ENCODE measurements at places on chromosomes 7 and 10.
A peak's percentile ranks its signal among the peaks of the same experiment; 100 is the strongest.

DNA sequence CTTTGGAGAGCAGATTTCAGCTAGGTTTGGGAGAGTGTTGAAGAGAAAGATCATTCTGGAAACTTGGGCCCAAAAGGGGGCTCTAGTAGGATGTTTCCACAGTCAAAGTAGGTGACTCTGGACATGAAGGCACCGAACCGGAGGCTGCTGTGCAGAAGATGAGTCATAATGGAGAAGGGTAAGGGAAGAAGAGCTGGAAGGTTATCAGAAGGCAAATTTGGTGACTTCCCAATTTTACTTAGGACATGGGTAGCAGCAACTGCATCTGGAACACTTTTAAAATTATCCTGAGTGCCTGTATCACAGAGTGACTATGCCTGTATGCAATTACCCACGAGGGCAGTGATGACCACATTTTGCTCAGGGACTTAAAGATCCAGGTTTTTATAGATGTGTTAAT is 38.8 kb downstream of the PIK3AP1 start:
- DNase-seq = no peak

- DNase-seq = no peak
Measured at GRCh38 chr10:71463111-71463510, 66.4 kb downstream of the CDH23 start.

DNA sequence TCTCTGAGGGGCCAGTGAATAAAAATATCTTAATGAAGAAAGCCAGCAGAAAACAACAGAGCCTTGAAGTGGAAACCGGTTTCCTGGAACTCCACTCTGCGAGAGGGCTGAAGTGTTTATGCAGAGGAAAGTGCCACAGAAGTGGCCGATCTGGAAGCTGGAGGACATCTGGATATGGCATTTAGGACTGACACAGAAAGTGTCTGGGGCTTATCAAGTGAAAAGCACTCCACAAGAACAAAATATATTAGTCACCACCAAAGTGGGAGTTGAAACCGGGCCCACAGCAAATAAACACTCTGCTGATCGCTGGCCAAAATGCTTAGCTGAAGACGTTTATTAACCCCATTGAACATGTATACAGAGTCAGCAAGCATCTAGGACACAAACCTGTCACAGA is 7.8 kb downstream of the NOD1 start:
- DNase-seq = peak; percentile 61

DNA sequence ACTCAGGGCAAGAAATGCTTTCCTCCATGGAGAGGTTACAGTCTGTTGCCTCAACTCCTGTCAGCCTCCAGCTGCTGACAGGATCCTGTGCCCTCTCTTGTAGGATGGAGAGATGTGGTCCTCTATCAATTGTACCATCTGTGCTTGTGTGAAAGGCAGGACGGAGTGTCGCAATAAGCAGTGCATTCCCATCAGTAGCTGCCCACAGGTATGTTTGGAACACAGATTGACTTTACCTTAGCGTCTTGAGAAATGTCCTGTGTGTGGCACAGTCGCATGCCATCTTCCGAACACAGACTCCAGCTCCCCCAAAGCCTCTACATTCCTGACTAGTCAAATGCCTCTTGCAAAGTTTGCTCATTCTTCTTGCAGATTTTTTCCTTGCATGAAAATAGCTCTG is 152.6 kb downstream of the BMPER start:
- DNase-seq = no peak

GRCh38 chr10:131344747-131345146 is 33.2 kb upstream of the TCERG1L start:
- DNase-seq = no peak

DNA sequence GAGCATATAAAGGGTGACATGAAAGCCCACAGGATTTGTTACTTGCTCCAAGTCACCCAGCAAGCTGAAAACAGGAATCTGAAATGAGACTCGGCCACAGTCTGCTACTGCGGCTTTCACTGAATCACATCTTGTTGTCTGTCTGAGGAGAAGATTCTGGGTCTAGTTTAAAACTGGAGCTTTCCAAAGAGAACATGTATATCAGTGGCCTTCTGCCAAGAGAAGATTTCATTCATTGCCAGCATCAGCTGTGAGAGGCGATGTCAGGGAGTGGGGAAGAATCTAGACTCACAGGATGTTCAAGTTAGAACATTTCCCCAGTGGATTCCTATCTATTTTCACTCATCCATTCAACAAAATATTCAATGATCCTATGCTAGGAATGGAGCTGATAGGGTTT is 122.8 kb downstream of the GALNT17 start:
- no peak for DNase-seq

GRCh38 chr7:127361736-127362135 is 30.8 kb downstream of the ZNF800 start:
- DNase-seq = no peak

- no peak for DNase-seq
Measured at GRCh38 chr7:10838228-10838627, 135.4 kb upstream of the PHF14 start.

DNA sequence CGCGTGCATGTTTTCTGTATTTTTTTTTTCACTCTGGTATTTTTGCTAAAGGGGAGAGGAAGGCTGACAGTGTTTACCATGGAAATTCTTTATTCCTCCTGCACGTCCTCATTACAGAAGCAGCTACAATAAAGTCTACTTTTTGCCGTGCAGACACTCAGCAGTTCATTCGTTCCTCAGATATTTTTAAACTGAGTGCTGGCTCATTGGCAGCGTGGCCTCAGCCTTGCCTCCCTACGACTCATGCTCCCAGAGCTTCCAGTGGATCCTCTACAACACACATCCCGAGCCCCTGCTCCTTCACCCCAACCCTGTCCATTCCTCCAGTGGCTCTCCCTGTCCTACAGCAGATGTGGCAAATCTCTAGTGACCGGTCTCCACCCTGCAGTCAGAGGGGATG is 239.2 kb upstream of the ZMIZ1 start:
- no peak for DNase-seq
